Stimulated activated CD8-positive, alpha-beta memory T cell treated with anti-CD3 and anti-CD28 coated beads, Interleukin-4, amount 100 ng/mL, for 1 hour (primary cell): ENCODE measurements at places on chromosomes 11 and 22.
A peak's percentile ranks its signal among the peaks of the same experiment; 100 is the strongest.

GRCh38 chr22:24976442-24977218 is 24.1 kb downstream of the KIAA1671 start:
- DNase-seq = no peak

DNA sequence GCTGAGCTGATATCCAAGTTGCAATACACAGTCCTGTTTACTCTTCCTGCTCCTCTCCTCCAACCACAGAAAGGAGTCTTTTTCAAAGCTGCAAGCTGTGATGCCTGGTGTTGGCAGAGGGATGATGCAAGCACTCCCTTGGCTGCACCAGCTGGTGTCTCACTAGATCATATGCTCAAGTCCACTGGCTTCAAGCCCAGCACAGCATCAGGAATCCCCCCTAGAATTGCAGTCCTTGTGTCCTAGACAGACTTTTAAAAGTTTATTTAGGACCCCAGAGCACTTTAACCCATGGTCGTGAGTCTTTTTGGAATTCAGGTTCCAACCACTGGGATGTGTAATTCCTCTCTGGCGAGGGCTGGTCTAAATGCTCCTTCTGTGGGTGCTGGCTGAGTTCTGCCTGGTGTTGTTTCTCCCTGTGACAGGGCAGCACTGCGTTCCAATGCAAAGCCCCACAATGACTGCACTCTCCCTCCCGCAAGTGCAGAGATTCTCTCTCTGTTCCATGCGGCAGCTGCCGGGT is 1.9 kb upstream of the HEPN1 start:
- no peak for DNase-seq

DNA sequence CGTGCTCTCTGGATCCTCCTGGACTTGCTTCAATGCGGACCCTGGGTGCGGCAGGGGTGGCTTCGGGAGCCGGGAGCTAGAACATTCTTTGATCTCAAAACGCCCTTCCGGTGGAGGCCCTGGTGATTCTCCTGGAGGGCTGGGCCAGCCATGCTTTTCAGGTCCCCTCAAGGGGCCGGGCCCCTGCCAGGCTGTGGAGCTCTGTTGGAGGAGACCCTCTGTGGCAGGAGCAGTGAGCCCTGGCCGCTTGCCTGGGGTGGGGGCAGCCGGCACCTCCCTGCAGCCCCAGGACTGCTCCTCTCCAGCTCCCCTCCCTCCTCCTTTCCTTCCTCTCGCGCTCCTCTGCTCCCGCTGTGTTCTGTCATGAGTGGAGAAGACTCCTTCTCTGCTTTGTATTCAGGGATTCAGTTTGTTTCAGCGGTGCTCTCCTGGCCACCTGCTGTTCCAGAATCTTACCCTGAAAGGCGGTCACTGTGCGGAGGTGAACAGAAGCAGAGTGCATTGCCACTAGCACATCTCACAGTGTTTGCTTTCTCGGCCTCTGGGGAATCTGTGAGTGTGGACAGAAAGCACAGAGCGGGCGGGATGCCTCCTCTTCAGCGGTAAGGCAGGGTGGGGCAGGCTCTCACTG is 289.1 kb downstream of the TBC1D22A start:
- DNase-seq = no peak

GRCh38 chr11:92236856-92237255 is 12.2 kb downstream of the FAT3 start:
- no peak for DNase-seq

GRCh38 chr11:10317776-10318526 is 13.1 kb downstream of the ADM start:
- no peak for DNase-seq

- DNase-seq = no peak
Observed at GRCh38 chr11:67662142-67662834, 11.8 kb upstream of the ACY3 start.

DNA sequence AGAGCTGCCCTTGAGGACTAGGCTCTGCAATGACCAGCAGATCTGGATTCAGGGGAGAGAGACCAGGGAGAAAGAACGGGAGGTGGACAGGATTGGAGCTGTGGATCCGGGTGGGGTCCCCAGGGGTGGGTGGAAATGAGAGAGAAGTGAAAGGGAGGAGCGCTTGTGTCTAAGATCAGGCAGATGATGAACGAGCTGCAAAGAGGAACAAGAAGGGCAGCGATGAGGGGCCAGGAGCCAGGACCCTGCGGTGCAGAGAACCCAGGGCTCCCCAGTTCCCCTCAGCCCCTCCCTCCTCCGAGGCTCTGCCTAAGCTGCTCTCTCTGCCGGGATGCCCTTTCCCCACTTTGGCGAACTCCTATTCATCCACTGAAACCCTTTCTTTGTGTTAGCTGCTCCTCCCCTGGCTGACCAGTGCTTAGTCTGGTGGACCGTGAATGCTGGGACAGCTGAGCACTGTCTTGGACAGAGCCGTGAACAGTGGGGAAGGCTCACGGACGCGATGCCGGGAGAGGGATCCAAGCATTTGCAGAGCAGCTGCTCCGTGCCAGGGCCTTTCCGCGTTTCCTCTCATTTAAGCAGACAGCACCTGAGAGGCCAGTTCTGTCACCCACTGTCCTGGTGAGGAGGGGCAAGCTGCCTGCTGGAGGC is 35.9 kb downstream of the SHISAL1 start:
- no peak for DNase-seq

DNA sequence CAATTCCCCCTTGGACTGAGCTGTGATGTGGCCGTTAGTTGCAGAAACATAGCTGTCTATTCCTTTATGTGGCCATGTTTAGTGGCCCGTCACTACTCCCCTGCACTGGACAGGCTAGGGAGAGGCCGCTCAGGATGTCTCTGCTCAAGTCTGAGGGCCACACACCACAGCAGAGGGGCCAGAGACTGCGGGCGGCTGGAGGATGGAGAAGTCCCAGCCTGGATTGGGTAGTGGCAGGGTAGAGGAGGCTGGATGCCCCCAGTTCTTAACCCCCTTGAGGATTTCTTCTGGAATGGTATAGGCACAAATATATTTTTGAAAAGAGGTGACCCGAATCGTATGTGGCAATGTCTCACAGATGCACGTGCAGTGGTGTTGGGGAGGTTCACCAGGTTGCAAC is 116.4 kb upstream of the B3GAT1 start:
- DNase-seq = no peak

GRCh38 chr11:73195191-73196007 is 22.7 kb upstream of the P2RY2 start:
- no peak for DNase-seq

DNA sequence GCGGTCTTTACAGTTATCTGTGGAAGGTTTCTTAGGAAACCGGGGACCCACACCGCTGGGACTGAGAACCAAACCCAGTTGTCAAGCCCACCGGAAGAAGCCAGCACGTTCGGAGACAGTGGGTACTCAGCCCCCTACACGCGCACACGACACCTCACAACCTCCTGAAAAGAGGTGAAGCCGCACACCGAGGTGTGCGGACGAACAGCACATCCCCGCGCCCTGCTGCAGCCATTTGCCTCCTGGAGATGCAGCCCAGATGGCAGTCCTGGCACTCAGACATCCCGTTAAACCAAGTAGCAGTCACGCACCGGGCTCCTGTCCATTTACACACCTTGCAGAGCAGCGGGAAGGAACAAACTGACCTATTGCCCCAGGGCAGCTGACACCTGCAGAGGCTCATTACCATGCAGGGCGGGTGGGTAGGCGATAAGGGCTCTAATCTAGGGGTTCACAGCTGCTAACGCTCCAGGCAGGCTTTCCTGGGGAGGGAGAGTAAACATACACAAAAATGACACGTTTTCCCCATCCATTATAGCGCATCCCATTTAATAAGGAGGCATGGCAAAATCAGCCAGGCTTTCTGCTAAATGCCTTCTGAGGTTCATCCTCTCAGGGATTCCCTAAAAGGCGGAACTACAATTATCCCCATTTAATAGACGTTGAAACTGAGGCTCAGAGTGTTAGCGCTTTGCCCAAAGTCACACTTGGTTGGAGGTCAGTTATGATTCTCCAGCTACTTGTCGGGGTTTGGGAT is 864 bp upstream of the EHBP1L1 start:
- DNase-seq = no peak

- DNase-seq = no peak
Observed at GRCh38 chr11:125263268-125263790, 98.8 kb downstream of the PKNOX2 start.

DNA sequence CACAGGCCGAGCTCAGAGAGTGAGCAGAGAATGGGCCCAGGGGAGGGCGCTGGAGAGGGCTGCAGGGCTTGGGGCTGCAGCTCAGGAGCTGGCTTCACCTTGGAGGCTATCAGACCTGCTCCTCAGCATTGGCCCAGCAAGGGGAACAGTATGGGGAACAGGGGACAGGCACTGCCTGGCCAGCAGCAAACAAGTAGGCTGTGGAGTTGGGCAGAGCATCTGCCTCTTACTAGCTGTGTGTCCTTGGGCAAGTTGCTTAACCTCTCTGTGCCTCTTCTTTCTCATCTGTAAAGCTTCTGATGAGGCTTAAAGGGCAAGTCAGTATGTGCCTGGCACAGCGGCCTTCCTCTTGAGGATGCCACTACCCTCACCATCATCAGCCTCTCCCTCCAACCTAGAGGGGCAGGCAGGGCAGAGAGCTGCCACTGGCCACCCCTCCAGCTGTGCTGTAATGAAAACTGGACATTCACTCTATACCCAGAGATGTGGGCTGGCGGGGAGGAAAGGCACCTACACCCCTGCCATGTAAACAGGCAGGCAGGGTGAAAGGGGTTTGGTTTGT is 7.5 kb upstream of the CDKN1C start:
- no peak for DNase-seq

- no peak for DNase-seq
Observed at GRCh38 chr22:29647954-29648737, 44.7 kb downstream of the NF2 start.

GRCh38 chr22:49011379-49011768 is 816.3 kb downstream of the BRD1 start:
- DNase-seq = no peak

DNA sequence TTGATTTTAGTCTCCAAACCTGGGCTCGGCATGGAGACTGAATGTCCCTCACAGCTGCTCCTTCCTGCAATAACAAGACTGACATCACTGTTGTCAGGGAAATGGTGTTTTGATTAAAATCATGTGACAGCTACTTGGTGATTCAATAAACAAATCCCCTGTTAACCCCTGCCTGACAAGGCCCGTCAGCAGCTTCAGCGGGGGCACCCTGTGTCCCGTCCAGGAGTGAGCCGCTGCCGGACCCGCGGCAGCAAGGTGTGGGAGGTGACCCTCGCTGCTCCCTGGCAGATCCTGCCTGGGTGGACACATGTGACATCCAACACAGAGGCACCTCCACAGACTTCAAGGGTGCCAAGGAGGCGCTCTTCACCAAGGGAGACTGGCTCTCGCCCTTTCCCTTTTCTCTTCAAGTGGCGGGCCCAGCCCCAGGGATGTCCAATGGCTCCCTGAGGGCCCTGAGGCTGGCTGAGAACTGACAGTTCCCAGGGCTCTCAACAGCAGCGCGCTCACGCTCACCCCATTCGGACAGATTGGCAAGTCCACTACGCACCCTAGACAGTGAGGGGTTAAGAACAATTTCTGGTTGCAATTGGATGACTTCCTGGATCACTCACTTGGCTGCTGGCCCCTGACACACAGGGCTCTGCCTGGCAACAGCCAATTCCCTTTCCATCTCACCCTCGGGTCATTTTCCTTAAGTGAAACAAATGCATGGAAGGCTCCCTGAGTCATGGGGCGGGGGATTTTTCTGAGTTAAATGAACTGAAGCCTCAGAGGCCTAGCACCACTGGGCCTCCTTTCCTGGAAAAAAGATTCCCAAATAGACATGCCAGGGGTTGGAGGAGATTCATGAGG is 30.7 kb downstream of the PPP2R1B start:
- DNase-seq = no peak

DNA sequence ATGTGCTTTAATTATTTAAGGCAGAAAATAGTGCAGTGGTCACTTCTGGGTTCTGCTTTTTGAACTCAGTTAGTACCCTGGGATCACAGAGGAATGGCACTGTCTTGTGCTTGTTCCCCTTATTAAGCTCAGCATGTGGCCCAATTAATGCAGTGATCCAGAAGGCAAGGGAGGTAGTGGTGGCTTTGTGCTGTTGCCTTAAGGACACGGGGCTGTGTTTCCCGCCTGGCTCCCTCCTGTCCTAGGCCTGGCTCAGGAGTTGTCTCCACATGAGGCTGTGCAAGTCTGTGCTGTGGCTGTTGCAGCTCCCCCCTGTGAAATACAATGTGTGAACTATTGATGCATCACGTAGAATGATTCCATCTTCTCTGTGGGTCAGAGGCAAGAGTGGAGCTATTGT is 49.2 kb upstream of the CABP7 start:
- no peak for DNase-seq

DNA sequence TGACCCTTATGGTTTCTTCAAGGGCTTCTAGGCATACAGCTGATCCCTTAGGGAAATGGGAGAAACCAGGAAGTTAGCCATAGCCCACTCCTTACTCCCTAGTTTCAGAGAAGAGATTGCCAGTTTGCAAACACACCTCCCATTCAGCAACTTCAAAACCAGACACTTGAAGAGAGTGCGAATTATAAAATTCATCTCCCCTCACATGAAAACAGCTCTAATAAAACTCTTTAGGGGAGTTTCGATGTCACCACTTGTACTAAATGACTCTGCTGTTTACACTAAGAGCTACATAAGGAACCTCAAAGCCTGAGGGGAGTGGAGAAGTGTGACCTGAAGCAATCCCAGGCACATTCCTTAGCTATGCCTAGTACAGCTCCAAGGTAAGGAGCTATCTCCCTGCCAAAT is 8.3 kb downstream of the LGR4 start:
- DNase-seq = no peak

DNA sequence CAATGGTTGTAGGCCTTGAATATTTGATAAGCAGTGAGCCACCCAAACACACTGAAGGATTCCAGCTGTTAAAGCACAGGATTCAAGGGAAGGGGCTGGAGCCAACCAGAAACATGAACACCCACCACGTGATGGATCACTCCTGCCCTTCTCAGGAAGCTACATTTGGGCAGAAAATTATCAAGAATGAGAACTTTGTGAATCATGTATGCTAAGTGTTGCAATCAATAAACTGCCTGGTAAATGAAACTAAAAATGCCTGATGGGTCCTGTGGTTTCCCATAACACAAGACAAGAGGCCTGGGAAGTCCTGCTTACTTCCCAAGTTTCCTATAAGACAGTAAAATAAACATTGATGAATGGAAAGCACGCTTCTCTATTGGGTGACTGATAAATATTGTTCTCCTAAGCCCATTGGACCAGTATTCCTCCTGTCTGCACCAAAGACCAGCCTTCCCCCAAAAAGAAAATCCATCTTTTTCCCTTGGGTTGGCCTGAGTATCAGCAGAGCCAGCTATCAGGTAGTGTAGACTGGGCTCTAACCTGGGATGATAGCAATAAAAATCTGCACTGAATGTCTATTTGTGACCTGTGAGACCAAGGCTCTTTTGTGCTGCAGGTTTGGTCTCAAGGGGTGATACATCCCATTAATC is 98.4 kb downstream of the CCDC83 start:
- DNase-seq = no peak

- DNase-seq = no peak
Observed at GRCh38 chr11:23502826-23503225, 642.6 kb upstream of the CCDC179 start.

DNA sequence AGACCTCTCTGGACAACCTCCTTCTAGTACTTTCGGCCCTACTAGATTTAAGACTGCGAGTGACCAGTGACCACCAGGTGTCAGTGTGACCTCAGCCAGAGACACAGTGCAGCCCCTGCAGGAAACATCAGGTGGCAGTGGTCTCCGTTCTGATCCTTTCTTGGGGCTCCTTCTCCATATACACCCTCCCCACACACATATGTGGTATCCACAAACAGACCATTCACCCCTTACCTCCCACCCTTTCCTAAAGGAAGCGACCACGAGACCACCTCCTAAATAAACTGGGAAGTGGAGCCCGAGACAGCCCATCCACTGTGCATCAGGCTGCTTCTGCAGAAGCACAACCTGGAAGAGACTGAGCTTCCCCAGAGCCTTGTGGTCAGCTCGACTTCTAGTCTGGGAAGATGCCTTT is 38.5 kb upstream of the CYP2D6 start:
- DNase-seq = peak; percentile 21
